Myocyte (in vitro differentiated cells): ENCODE measurements at places on chromosomes 1 and 21. TPM values are rescaled to one million over a fixed set of nuclear protein-coding genes. Genes with fewer than 3 reads are reported as not detected.

Gene KLHL20
- 30.4 and 47.8 TPM in 2 replicates for total RNA-seq

Gene CFAP298
- 55.5 and 71.4 TPM in 2 replicates for total RNA-seq

Gene LORICRIN
- not detected in 2 replicates for total RNA-seq

Gene MR1
- 10.4 and 11.8 TPM in 2 replicates for total RNA-seq

Gene OR2T2
- not detected in 2 replicates for total RNA-seq

Gene PDC
- total RNA-seq = not detected in 2 replicates

Gene RPAP2
- total RNA-seq = 15.2 and 16.4 TPM in 2 replicates

Gene PPT1
- total RNA-seq = 42.0 and 46.4 TPM in 2 replicates

Gene MNDA
- total RNA-seq = not detected in 2 replicates

Gene LYPD8
- total RNA-seq = not detected in 2 replicates

Gene SLAMF7
- not detected in 2 replicates for total RNA-seq

Gene RHD
- not detected in 2 replicates for total RNA-seq

Gene S100A12
- total RNA-seq = not detected in 2 replicates

Gene SLC9C2
- 0.03 TPM in 1 of 2 replicates, not detected in the other for total RNA-seq

Gene KRTAP12-4
- not detected in 2 replicates for total RNA-seq

Gene MIXL1
- total RNA-seq = not detected in 2 replicates
